Coronary artery (tissue), 2 donors: ENCODE measurements at places on chromosomes 11 and 22.

DNA sequence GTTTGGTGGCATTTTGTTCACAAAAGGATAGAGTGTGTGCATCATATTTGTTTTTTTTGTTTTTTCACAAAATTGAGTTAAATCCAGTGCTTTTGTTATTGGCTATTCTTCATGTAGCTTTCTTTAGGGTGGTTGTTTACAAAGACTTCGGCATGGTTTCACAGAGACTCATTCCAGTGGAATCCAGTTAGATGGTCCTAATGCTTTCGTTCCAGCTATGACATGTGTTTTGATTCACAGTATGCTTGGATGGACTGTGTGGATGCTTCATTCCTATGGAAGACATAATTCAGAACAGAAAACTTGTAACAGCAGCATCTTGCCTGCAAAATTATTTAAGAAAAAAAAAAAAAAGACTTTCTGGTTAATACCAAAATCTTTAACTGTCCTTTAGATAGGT, 97.9 kb downstream of the PDHX start:
- no peak for DNase-seq

DNA sequence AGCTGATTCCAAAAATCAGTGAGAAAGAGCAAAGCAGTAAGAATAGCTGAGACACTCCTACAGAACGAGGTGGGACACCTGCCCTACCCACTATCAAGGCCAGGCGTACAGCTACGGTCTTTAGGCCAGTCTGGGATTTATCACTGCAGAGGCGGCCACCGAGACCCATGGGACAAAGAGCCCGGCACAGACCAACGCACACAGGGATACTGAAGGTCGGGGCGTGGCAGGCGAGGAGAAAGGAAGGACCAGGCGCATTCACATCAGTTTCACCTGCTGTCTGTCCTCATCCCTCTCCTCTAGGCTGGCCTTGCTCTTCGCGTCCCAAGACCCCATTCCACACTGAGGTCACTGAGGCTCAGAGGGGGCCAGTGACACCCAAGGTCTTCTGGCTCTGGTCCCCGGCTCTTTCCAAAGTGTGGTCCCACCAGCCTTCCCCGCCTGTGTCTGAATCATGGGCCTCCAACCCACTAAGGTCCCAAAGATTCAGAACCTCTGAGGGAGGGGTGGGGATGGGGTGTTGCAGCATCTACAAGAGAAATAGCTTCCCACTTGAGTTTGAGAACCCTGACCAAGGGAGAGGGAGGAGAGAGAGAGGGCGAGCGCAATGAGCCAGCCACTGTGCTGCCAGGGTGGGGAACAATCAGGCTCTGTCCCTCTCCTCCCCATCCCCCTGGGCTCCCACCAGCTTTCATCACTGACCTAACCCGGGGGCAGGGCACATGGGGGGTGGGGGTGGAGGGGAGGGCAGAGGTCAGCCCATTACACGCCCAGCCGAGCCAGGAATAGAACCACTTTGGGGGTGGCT, 7.2 kb upstream of the PICK1 start:
- no peak for DNase-seq

DNA sequence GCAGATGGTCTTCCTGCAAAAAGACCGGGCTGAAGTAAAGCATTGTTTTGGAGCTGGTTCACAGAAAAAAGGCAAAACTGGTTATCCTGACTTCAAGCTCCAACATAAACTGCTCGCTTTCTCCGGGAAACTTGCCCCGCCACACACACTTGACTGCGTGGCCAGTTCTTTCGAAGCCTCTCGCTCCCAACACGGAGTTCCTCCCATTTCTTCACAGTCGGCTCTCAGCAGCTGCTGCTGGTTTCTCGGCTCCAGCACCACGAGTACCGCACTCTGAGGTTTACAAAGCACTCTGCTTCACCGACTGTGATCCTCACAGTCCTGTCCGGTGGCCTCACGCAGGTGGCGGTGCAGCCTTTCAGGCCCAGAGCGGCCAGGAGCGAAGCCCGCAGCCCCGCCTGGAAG, 264 bp downstream of the CHEK1 start:
- no peak for DNase-seq

- DNase-seq, result no peak
Measured at GRCh38 chr11:115545581-115546210, 41.5 kb upstream of the CADM1 start.

DNA sequence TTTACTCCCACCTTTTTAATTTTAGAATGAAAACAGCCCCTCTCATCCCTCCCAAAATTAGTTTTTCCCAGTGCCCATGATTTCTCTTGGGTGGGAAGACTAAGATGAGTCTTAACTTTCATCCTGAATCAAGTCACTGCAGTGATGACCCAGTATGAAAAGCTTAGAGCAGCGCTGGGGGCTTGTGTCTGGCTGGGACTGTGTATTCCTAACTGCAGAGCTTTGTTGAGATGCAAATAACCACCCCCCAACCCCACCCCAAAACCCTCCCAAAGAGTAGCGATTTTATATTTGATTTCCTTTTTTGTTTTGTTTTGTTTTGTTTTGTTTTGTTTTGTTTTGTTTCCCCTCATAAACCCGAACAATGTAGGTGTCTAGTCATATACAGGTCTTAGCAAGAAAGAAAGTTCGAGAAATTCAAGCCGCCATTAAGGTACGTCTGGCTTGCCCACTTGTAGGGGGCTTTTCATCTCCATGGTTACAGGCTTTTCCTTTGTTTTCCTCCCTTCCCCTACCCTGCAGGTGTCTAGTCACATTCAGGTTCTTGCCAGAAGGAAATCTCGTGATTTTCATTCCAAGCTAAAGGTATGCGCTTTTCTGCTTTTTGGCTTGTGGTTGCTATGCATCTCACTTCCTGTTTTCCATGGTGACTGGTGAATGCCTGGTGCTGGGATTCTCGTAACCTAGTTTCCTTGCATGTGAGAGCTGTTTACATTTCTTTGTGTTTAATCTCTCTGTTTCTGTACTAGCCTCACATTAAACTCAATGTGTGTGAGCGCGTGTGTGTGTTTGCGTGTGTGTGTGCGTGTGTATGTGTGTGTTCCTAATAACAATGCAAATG, 144.6 kb upstream of the RASSF10 start:
- no peak for DNase-seq

DNA sequence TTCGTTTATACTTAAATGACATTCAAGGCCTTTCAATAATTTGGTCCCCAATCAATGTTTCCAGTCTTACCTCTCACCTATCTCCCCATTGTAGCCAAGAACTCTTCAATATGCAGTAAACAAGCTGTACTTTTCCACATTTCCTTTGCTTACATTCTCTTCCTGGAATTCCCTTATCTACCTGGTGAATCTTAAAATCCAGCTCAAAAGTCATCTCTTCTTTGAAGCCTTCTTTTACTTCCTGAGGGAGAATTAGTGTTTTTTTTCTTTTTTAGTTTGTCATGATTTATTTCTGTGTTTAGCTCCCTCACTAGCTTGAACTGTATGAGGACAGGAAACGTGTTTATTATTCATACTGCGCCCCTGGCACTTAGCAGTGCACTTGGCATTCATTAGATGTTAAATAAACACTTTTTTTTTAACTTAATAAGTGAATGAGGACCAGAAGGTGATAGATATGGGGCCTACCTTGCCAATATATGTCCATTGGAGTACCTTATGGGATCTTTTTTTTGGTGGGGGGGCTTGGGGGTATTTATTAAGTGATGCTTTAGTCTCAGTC, 4.9 kb upstream of the PTS start:
- DNase-seq, result no peak

GRCh38 chr11:66124564-66124963, 54.5 kb downstream of the PACS1 start:
- no peak for DNase-seq

DNA sequence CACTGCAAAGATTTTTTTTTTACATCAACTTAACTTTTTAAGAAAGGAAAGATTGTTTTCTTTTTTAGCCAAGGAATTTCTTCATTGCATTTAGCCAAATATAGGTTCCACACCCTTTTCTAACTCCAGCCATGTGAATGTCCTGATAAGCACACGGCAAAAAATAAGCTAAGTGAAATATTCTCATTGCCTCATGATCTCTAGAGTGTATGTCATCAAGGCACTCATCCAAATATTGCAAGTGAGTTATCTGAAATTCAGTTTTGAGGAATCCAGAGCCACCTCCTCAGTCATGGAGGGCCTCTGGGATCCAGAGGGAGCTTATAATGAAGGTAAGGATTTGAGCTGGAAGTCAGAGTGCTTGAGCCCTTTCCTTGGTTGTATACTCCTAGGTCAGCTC, 80.0 kb downstream of the BLID start:
- DNase-seq, result no peak

- no peak for DNase-seq
Measured at GRCh38 chr11:69801513-69802335, 17.5 kb downstream of the FGF3 start.

DNA sequence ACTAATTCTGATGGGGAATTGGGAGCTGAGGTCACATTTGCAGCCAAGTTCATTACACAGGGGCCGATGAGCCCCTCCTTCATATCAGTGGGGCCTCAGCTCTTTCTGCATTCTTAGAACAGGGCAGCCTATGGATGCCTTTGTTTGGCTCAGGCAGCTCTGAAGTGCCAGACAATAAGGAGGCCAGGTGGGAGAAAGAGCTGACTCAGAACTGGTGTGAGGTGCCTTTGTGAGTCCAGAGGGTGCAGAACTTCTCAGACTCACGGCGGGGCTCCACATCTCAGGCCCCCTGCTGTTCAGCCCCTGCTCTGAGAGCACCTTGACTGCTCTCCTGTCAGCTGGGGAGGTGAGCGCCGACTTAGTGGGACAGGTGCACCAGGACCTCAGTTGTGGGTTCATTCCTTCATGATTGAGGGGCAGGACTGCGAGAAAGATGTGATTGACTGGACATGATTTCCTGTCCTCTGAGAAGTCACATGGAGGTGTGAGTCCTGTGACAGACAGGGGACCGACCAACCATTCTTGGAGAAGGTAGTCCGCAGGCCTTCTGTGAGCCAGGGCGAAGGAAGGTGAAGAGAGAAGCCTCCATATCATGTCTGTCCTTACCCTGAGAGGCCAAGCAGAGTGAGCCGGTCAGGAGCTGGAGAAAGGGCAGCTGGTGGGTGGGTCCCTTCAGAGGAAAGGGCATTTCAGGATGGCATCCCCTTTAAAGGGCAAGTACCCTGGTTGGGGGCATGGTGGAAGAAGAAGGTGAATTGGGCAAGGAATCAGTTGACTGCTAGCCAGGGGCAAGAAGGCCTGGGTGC, 245.0 kb upstream of the TBCEL start:
- no peak for DNase-seq

DNA sequence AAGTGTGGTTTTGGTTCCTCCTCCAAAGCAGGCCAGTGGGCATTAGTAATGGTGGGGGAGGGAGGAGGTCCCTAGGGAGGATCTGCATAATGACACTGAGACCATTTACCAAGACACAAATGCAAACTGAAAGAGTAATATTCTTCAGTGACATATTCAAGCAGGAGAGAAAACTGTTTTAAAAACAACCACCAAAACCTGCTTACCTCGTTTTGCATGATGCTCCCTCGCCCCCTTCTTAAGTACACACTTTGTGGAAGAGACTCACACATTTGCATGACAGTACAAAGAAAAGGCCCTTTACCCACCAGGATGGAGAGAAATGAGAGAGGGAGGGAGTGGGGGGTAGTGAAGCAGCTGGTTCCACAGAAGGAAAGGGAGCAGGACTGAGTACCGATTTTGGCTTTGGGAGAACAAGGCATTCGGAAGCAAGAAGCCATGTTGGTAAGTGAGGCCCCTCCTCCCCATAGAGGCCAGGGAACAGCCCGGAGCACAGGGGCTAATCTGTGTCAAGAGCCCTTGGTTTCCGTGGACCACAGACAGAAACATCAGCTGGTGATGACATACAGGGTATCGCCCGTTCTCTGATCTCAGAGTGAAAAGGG, 13.0 kb upstream of the OPCML start:
- DNase-seq, result no peak

DNA sequence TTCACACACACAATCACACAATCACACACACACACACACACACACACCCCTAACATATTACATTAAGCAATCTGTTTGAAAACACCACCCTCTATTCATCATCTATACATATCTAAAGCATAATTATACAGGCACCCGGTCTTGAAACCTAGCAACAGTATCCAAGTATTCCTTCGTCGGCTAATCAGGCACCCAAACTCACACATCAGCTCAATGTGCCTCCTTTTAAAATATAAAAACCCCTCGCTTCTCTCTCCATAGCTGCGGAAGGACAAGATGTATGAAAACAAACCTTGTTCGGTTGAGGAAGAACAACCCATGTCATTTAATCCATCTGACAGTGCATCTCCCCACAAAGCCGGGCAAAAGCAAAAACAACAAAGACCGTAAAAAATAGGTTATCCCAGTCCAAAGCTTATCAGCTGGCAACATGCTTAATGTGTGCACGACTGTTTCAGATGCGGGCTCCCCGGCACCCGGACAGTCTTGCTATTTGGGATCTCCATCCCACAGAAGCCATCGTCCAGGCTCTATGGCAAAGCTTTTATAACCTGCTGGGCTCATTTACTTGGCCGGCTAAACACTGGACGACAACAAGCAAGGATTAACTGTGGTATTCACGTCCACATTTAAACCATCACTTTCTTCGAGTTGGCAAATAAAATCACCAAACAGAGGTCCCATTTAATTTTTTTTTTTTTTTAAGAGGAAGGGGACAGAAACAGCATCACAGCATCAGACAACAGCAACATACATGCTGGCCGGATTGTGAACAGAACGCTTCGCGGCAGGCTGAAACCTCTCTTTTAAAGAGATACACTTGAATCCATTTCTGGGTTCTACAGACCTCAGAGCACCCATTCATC, 365.5 kb downstream of the SHANK2 start:
- DNase-seq, result no peak

DNA sequence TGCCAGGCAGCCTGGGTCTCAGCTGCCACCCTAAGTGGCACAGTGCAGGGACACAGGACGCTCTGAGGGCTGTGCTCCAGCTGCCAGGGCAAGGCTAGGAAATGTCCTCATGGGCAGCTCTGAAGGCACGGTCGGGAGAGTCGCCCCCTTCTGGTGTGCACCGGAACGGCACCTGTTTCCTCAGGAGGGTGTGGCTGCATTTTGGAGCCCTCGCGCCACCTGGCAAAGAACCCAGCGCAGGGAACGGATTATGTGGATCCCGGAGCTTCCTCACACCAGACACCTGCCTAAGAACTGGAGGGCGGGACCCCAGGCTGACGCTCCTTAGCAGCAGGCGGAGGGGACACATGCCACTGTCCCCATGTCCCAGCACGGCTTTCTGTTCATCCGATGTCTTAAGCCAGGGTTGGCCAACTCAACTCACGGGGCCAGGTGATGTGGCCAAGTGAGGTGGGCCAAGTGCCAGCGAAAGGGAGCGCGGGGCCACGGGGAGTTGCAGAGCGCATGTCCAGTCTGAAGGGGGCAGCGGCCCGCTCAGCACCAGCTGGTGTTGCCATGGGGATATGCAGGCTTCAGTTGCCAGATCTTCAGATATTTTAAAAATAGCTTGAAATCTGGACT, 5.1 kb upstream of the SLC22A8 start:
- DNase-seq, result no peak

GRCh38 chr22:43862074-43862881, at the start of gene SULT4A1:
Gene SULT4A1 (minus strand): TSS chr22:43862513. CDS start chr22:43862382, 131 bp downstream.
- no peak for DNase-seq

DNA sequence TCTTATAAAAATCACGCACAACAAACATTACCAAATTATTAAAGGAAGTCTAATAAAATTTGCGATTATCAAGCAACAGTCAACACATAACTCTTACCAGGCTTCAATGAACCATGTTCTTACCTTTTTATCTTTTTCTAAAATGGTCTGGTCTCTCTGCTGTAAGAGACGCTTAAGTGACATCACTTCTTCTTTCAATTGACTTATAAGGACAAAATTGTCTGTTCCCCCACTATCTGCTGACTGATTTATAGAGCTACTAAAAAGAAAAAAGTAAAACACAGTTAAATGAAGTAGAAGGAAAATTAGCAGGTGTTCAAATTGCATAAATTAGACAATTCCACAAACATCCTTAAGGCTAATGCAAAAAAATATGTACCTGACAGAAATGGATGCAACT, 10.9 kb downstream of the FAM76B start:
- no peak for DNase-seq

- no peak for DNase-seq
Measured at GRCh38 chr11:84526250-84526649, 1100.9 kb downstream of the DLG2 start.
